CD4-positive, alpha-beta T cell treated with Interleukin-12 subunit alpha and Interleukin-12 subunit beta, for 1 hour (primary cell): ENCODE measurements at places on chromosomes 4 and X.

GRCh38 chrX:31021537-31021936, 50.3 kb downstream of the FTHL17 start:
- DNase-seq: no peak

DNA sequence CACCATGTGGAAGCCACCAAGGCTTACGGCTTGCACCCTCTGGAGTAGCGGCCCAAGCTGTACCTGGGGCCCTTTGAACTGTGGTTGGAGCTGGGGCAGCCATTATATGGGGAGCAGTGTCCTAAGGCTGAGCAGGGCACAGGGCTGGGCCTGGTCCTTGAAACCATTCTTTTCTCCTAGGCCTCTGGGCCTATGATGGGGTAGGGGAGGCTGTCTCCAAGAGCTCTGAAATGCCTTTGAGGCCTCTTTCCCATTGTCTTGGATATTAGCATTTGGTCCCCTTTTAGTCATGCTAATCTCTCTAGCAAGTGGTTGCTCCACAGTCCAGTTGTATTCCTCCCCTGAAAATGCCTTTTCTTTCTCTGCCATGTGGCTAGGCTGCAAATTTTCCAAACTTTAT, 96.4 kb upstream of the ARX start:
- no peak for DNase-seq

GRCh38 chr4:123510221-123510620, 113.6 kb downstream of the SPRY1 start:
- DNase-seq: no peak

DNA sequence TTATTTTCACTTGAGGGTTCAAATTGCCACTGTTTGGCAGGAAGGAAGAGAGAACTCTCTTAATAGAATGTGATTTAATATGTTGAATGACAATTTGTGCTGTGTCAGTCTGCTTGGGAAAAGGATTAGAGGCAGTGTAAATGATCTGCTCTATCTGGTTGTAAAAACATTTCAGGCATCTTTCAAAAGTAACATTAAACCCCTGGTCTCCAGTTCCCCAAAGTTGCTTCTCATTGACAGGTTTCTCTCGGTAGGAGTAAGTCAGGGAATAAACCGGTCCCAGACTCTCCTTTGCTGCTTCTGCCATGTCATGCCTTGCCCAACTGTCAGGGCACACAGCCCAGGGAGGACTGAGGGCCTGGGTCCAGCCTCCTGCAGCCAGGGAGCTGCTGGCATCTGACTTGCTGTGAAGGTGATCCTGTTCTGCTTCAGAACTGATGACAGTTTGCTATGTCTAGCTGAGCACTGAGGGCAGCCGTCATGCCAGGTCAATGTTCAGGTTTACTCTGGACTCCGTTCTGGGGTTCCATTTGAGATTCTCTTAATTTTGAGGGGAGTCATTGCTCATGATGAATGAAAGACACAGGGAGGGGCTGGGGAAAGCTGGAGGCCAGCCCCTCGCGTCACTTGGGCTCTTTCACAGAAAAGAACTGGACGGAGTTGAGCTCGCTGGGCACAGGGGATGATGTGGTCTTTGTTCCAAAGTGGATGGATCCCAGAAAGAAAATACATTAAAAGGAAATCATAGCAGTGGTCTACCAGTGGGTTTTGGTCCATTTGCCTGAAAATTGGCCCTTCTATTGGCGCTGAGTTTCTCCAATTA, 312.4 kb downstream of the ARHGAP10 start:
- no peak for DNase-seq

- no peak for DNase-seq
Measured at GRCh38 chr4:31366041-31366440, 645.9 kb downstream of the PCDH7 start.

- DNase-seq: no peak
Measured at GRCh38 chr4:700587-701264, 4.9 kb upstream of the PCGF3 start.

- DNase-seq: no peak
Measured at GRCh38 chrX:131217989-131218388, 71.1 kb downstream of the IGSF1 start.

DNA sequence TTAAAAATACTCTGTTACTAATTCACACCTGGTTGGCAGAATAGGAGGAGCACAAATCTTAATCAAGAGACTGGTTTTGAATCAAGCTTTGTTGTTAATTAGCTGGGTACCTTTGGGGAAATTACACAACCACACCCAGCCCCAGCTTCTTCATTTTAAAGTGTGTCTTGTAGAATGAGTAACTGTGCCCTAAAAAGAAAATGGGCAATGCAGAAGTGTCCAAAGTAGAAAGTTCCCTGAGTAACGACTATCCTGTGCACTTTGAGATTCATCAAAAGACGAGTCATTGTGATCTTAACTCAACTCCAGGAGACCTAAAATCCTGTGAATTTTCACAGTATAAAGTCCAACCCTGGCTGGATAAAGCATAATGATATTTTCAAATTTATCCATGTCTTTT, 792.3 kb upstream of the HS3ST1 start:
- DNase-seq: no peak

DNA sequence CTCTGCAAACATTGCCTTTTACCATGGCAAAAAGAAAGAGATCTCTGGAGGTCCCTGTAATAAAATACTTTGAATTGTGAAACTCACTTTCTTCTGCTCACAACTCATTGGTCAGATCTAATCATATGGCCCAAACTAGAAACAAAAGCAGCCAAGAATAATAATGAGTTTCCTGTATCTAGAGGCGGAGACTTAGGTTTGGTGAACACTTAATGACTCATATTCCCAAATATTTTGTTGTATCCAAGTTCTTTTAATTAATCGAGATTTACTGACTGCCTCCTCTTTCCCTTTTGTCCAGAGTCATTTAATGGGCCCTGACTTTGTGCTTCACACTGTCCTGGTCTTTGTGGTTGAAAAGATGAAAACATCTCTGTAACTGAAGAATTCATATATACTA, 190.6 kb downstream of the CCSER1 start:
- no peak for DNase-seq

- no peak for DNase-seq
Measured at GRCh38 chr4:41933997-41934503, 1.2 kb upstream of the TMEM33 start.

DNA sequence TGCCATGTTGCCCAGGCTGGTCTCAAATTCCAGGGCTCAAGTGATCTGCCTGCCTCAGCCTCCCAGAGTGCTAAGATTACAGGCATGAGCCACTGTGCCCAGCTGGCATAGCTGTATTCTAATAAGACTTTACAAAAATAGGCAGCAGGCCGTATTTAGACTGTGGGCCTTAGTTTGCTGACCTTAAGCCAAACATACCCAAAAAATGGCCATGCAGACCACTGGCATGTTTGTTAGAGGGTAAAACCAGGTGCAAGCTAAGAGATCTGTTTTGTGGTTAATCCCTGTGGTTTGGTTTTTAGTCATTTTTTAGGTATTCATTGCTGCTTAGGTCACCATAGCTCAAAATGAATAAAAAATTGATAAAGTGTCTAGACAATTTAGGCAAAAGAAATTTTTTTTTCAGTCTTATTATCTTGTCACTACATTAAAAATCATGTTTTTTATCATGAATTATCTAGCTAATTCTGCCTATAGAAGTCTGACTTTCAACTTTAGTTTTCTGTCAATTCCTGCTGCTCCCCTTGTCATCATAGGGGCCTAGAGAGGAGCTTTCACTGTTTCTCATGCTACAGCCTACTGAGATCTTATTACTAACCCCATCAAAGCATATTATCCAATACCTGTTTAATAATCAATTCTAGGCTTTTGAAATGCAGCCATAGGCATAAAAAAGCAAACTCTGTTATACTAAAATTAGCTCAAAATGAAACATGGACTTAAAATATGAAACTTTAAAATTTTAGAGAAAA, 7.5 kb upstream of the SPINK2 start:
- no peak for DNase-seq

DNA sequence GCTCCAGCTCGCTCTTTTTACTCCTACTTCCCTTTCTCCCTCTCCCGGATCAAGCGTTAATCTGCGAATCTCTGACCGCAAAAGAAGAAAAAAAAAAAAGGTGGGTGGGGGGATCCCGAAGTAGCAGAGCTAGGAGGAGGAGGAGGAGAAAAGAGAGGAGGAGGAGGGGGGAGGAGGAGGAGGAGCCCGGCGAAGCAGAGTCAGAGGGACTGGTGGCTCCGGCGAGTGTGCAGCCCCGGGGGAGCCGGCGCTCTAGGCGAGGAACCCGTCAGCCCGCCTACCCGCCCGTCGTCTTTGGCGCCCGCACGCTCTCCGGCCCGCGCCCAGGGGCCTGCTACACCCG, at the start of gene NHSL2:
Gene NHSL2 (plus strand): TSS at position 203 of the 343 bp plus-strand sequence.
- DNase-seq: no peak

- no peak for DNase-seq
Measured at GRCh38 chr4:163404580-163404979, 60.9 kb downstream of the NPY5R start.
